Cortex of kidney (tissue), 1 donor: ENCODE measurements at places on chromosomes 11 and 22.

- DNase-seq: no peak
Measured at GRCh38 chr11:24391167-24391566, 105.7 kb upstream of the LUZP2 start.

- DNase-seq: no peak
Measured at GRCh38 chr22:41532908-41533825, 11.1 kb downstream of the POLR3H start.

DNA sequence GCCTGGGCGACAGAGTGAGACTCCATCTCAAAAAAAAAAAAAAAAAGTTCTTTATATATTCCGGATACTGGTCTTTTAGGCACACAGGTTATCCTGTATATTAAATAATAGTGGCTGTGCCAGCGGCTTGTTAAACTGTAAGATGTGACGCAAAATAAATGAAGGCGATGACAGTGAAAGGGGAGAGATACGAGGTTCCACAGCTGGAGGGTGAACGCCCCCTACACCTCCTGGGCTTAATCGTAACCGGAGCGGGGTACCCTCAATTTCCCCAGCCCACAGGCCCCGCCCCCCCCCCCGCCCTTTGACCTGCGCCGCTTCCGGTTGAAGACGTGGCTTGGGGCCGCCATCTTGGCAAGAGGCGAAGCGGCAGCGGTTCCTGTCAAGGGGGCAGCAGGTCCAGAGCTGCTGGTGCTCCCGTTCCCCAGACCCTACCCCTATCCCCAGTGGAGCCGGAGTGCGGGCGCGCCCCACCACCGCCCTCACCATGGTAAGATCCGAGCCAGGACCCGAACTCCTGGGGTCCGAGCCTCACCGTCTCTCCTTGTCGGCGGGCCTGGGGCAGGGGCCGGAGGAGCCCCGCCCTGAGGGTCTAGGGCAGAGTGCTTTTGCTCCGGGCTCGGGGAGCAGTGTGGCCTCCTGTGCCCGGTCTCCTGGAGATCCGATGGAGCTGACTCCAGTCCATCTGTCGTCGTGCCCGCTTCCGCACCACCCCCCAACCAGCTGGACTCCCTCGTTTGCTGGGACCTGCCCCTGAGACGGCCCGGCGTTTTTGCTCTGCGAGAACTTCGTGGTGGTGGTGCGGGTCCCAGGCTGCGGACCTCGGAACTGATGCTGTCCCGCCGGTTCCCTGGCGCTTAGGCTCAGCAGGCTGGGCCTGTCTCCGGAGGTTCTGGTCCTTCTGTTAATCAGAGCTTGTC lies at the start of gene ARCN1:
ARCN1 (plus strand) TSS at position 349 of the 920 bp plus-strand sequence; CDS start at position 488, 139 bp downstream.
- no peak for DNase-seq

- no peak for DNase-seq
Measured at GRCh38 chr11:73330569-73331093, 22.6 kb downstream of the ARHGEF17 start.

- no peak for DNase-seq
Measured at GRCh38 chr11:78857688-78858087, 283.0 kb upstream of the NARS2 start.

- no peak for DNase-seq
Measured at GRCh38 chr11:101582236-101582988, 1.4 kb downstream of the TRPC6 start.

- no peak for DNase-seq
Measured at GRCh38 chr22:21455334-21456089, 11.7 kb upstream of the TMEM191C start.

GRCh38 chr22:49448526-49448925 lies 379.1 kb downstream of the BRD1 start:
- no peak for DNase-seq

GRCh38 chr22:17569971-17570511 lies 6.7 kb downstream of the SLC25A18 start:
- no peak for DNase-seq

- no peak for DNase-seq
Measured at GRCh38 chr11:113572136-113572735, 97.0 kb upstream of the DRD2 start.

GRCh38 chr22:42317008-42317407 lies 46.6 kb upstream of the TCF20 start:
- DNase-seq: no peak

- no peak for DNase-seq
Measured at GRCh38 chr11:120702656-120703055, 191.1 kb downstream of the GRIK4 start.

- DNase-seq: no peak
Measured at GRCh38 chr11:130653838-130654636, 205.6 kb downstream of the ADAMTS15 start.

GRCh38 chr11:9142732-9143131 lies 51.3 kb upstream of the SCUBE2 start:
- DNase-seq: no peak

- DNase-seq: no peak
Measured at GRCh38 chr11:116072133-116072532, 567.9 kb upstream of the CADM1 start.

DNA sequence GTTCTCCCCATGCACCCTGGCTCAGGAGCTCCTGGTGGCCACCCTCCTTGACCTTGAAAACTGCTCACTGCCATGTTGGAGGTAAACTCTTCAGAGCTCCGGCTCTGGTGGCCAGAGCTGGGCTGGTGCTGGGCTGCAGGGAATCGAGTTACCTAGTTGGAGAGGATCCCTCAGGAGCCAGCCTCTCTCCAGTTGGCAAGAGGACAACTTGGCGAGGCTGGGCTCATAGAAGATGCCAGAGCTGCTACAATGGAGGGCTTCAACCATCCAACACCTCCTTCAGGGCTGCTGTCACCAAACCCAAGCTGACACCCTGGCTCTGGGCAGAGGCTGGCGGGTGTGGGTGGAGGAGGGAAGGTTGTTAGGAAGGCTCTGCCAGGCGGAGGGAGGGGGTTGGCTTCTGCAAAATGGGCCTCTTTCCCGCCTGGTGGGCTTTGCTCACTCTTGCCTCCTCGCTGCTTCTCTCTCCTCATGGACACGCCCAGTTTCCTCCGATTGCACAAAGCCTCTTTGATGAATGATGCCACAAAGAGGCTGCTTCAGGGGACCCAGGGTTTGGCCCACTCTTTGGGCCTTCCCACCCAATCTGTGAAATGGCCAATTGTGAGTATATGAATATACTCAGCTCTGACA lies 53.1 kb downstream of the THAP12 start:
- no peak for DNase-seq

DNA sequence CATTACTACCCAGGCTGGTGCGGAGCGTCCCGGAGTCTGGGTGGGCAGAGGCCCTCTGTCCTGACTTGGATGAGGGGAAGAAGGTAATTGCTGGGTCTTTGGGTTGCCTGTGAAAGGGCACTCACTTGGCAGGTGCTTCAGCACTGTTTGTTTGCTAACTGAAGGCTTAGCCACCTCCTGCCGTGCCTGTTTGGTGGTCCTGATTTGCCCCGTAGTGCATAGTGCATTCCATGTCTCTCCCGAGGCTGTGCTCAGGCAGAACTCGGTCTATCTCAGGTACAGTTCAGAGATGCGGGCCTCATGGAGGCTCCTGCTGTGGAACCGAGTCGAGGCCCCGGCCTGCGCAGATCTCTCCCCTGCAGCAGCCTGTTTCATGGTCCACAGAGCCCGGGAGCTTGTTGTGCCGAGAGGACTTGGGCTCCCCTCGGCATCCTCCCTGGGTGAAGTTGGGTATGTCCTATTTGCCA lies 146.2 kb downstream of the TBC1D22A start:
- no peak for DNase-seq

GRCh38 chr22:49995041-49995360 lies 17.6 kb downstream of the IL17REL start:
- DNase-seq: no peak

DNA sequence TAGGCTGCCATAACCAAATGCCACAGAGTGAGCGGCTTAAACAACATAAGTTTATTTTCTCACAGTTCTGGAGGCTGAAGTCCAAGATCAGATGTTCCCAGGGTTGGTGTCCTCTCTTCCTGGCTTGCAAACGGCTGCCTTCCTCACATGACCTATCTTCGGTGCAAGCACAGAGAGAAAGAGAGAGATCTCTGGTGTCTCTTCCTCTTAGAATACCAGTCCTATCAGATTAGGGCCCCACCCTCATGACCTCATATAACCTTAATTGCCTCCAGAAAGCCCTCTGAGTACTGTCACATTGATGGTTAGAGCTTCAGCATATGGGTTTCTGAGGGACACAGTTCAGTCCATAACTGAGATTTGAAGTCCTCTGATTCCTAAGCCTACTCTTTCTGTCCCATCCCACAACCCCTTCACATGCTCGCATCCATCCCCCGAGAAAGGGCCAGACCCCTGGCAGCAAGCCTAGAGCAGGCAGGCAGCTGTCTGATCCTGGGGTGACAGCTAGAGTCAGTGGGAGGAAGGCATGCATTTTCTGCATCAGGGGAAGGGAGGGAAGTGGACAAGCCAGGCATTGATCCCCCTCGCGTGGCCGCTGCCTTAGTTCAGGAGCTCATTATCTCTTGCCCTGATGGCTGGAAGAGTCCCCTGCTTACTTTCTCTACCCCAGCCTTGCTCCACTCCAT lies 114.1 kb downstream of the FAR1 start:
- no peak for DNase-seq

DNA sequence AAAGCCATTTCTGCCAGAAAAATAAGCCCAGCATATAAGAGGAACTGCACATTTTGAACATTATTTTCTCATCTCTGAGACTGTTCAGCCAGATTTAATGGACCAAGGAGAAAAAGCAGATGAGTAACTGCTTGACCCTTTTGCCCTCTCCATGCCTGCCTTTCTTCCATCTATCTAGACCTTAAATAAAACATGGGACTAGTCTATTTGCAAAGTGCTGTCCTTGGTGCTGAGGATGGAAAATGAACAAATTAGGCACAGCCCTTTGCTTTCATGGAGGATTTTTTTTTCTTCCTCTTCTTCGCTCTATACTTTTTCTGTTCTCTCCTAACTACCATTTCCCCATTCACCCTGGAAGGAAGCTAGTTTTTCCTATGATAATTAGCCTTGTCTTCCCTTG lies 361.3 kb downstream of the GRM5 start:
- no peak for DNase-seq

GRCh38 chr22:41332217-41332939 lies 31.1 kb downstream of the ZC3H7B start:
- no peak for DNase-seq
